Thoracic aorta (tissue), 2 donors: ENCODE measurements at places on chromosomes 2 and 18. TPM values are rescaled to one million over a fixed set of nuclear protein-coding genes. Genes with fewer than 3 reads are reported as not detected.

DNA sequence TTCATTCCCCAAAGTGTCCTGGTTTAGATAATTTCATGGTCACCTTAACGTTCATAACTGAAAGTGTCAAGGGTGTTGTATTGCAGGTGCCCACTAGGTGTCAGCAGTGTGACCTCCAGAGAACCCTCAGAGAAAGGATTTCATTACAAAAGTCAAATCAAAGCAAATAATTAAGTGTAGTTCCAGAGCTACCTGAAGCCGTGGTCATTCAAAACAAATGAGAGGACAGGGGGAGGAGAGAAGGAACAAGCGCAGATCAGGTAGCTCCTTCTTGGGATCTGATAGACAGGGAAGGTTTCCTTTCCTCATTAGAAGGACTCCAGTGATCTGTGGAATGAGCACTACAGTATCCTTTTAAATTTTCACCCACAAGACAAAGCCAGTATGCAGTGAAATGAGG is at the start of gene SLC9A4:
Gene SLC9A4 (plus strand): TSS at position 207 of the 400 bp plus-strand sequence. CDS start 534 bp downstream, outside the sequence.
- DNase-seq = no peak

GRCh38 chr2:219728991-219729487 is 101.6 kb downstream of the SLC4A3 start:
- DNase-seq = no peak

- no peak for DNase-seq
These were observed 74.9 kb upstream of the CELF4 start for GRCh38 chr18:37640504-37640903.

DNA sequence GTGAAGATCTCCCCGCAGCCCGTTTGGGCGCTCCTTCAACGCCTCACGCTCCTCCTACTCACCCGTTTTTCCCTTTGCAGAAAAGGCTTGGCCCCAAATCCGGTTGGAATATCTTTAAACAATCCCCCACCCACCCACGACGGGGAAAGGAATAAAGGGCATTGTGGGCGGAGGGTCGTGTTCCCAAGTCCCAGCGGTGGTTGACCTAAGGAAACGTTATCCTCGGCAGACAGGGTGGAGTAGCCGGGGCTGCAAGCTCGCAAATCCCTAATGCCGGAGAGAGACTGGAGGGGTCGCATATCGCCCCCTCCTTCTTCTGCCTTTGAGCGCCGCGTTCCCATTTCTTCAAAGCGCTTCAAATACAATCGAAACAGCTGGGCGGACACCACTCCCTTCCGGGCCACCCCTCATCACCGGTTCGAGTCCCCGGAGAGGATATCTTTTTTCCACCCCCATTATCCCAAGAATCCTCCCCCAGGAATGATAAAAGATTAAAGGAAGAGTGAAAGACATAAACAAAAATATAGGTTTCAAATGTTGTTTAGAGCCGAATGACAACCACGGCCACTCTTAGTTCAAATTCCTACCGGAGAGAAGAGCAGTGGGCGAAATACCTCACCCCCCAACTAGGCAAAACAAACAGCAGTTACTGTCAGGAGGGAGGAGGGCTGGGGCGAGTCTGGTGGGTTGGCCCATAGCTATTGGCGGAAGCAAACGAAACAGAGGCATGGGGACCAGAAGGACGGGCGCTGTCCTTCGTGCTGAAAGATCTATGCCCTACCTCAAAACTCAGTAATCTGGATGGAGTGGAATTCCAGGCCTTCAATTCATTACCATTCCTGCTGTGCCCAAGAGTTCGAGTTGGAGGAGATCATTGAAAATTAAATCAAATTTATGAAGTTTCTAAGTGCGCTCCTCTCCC is 2.8 kb upstream of the GAD1 start:
- no peak for DNase-seq

DNA sequence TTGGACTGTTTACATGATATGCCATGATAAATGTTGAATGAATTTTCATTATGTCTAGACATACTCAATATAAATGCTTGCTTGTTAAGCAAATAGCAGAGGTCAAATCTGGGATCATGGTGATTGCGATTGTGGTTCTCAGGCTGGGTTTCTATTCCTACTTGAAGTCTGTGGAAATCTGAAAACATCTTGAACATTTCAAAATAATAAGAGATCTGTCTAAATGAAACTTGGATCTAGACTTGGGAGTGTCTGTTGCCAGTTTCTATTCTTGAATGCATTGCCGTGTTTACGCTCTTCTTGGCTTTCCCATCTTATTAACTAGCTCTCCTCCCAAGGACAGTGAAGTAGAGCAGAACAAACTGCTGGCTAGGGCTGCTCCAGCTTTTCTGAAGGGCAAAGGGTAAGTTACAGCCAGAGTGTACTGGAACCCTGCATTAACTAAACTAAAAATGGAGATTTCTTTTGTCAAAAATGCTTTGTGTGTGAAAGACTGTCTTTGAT is 127.7 kb downstream of the DTNA start:
- DNase-seq = no peak

Gene STARD6
- not detected for total RNA-seq

Gene AQP12A
- total RNA-seq = not detected

Gene SOS1
- total RNA-seq = 29.8 TPM
